ENCODE measurements at places on chromosomes 12 and 14. TPM values are rescaled to one million over a fixed set of nuclear protein-coding genes. Genes with fewer than 3 reads are reported as not detected.

The OR4K2 gene
- total RNA-seq, result not detected

The GOLT1B gene
- 59.6 TPM for total RNA-seq

The PPP4R4 gene
- under 0.01 TPM for total RNA-seq

The RAPGEF3 gene
- total RNA-seq, result 43.9 TPM

The TOMM20L gene
- not detected for total RNA-seq

The SYNE2 gene
- total RNA-seq, result 39.3 TPM

The FOXG1 gene
- 0.07 TPM for total RNA-seq

The LIN7A gene
- 0.36 TPM for total RNA-seq

The TAS2R42 gene
- not detected for total RNA-seq

The DPPA3 gene
- not detected for total RNA-seq

The PLEKHH1 gene
- total RNA-seq, result 1.1 TPM

The SLC17A8 gene
- total RNA-seq, result not detected

The CCDC177 gene
- total RNA-seq, result not detected

The TAS2R30 gene
- 15.2 TPM for total RNA-seq

The DDX23 gene
- 78.9 TPM for total RNA-seq

The PIGH gene
- 10.6 TPM for total RNA-seq

The WIF1 gene
- total RNA-seq, result not detected

The OR10P1 gene
- not detected for total RNA-seq

The MIP gene
- total RNA-seq, result not detected

The ADAM21 gene
- 0.36 TPM for total RNA-seq
